Peyer's patch (tissue), 4 donors: ENCODE measurements at places on chromosomes 5 and 9. TPM values are rescaled to one million over a fixed set of nuclear protein-coding genes. Genes with fewer than 3 reads are reported as not detected.

DNA sequence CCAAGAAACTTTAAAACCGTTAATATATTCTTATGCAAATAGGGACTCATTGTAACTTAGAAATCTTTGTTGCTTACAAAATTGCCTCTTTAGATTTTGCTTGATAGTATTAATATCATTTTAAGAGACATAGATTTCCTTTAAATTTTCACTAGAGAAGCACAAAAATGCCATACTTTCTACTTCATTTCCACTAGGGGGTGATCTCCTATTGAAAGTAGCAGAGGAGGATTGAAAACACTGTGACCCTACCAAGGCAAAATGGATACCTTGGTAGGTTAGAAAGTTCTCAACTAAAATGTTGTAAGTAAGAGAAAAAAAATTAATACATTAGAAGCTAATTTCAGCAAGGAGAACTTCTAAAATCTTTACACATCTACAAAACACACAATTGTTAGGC, 204.9 kb downstream of the CHSY3 start:
- no peak for DNase-seq
- H3K4me3 ChIP-seq = no peak overlapping the region
- H3K36me3 ChIP-seq = no peaks in the 10 kb centered on the region

CDH18 gene
- total RNA-seq = not detected

CRB2 gene
- total RNA-seq = 0.27 TPM

DNA sequence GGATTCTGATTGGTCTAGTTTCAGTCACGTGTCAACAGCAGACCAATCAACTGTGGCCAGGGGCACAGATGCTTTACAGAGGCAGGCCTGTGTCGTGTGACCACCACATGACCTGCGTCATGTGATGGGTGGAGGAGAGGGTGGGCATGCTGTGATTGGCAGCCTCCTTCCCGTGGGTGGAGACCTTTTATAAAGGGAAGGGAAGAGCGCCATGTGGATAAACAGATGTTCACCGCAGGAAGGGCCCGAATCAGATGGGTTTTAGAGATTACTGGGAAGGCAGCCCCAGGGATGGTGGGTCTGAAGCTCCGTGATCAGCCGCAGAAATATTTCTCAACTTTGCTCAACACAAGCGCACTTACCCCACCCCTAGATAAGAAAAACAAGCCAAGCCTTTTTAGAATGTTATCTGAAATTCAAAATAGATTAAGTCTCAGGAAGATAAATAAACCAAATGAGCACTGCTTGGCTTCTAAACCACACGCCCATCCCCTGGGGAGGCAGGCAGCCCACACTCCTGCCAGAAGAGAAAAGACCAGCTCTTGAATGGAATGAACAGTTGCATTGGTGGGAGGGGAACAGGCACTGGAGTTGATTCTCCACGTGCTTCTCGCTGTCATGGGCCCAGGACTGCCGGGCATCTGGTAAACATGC, 43.6 kb downstream of the ROPN1L start:
- H3K36me3 ChIP-seq = no peaks in the 10 kb centered on the region
- no peak for DNase-seq
- H3K27me3 ChIP-seq = no peaks in the 10 kb centered on the region
- no peaks in the 10 kb centered on the region for H3K4me1 ChIP-seq
- H3K27ac ChIP-seq = no peak overlapping the region

GRCh38 chr5:14572385-14572784, 9.2 kb upstream of the OTULINL start:
- H3K4me1 ChIP-seq = no peaks in the 10 kb centered on the region
- no peak for DNase-seq
- H3K4me3 ChIP-seq = no peak overlapping the region
- H3K27ac ChIP-seq = no peak overlapping the region
- H3K36me3 ChIP-seq = no peaks in the 10 kb centered on the region
- no peaks in the 10 kb centered on the region for H3K27me3 ChIP-seq

- H3K36me3 ChIP-seq = no peaks in the 10 kb centered on the region
- H3K27me3 ChIP-seq = no peaks in the 10 kb centered on the region
- no peak overlapping the region for H3K4me3 ChIP-seq
- no peak for DNase-seq
These were observed 7.3 kb downstream of the ECM2 start for GRCh38 chr9:92528522-92528849.

DNA sequence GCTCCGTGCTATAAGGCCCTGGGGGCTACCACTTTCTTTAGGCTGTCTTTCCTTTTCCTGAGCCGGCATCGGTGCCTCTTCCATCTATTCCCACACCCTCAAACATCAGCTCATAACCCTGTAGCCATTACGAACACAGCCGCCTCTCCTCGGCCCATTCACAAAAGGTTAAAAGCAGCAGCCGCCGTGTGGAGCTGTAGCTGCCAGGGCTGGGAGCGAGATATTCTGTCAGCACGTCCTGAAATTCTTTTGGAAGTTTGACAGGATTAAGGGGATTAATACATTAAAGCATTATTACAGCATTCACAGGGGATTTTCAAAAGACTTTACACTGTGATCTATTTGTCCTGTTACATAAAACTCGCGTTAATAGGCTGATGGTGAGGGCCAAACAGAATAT, 428.2 kb downstream of the CDK5RAP2 start:
- H3K27me3 ChIP-seq = no peaks in the 10 kb centered on the region
- no peaks in the 10 kb centered on the region for H3K4me1 ChIP-seq
- H3K27ac ChIP-seq = no peak overlapping the region
- DNase-seq = no peak

- no peaks in the 10 kb centered on the region for H3K27me3 ChIP-seq
- no peak overlapping the region for H3K4me3 ChIP-seq
- DNase-seq = no peak
- peaks cover 35% of the 10 kb centered on the region for H3K36me3 ChIP-seq
- H3K4me1 ChIP-seq = no peaks in the 10 kb centered on the region
These were observed 47.4 kb downstream of the GOLPH3 start for GRCh38 chr5:32126691-32127090.

DNA sequence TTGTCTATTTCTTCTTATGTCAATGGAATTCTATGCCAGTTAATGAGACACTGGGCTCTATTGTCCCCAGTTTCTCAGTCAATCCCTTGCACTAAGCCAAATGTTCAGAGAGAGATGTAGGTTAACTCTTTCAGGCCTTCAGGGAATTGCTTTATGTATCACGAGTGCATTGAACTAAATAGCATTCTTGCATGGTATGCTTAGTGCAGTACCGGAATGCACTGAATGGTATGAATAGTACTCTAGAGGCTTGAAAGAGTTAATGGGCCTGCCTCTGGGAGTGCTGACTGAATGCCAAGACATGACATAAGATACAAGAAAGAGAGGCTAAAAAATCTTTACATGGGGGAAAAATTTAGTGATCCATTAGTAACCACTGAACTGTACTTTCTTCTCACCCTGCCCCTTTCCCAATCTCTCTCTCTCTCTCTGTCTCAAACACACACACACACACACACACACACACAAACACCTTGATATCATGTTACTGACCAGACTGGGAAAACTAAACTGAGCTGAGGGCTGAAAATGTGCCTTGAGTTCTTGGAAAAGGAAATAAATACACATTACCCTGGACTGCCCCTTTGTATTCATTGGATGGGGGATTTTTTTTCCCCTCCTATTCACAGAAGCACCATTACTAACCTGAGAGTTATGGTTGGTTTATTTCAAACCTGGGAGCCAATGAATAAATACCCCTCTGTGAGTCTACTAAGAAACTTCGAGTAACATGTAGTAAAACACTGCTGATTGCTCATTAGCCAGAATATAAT, 35.4 kb upstream of the TMC1 start:
- no peak overlapping the region for H3K27ac ChIP-seq
- H3K27me3 ChIP-seq = no peaks in the 10 kb centered on the region
- no peak for DNase-seq
- no peaks in the 10 kb centered on the region for H3K4me1 ChIP-seq
- H3K36me3 ChIP-seq = no peaks in the 10 kb centered on the region

DNA sequence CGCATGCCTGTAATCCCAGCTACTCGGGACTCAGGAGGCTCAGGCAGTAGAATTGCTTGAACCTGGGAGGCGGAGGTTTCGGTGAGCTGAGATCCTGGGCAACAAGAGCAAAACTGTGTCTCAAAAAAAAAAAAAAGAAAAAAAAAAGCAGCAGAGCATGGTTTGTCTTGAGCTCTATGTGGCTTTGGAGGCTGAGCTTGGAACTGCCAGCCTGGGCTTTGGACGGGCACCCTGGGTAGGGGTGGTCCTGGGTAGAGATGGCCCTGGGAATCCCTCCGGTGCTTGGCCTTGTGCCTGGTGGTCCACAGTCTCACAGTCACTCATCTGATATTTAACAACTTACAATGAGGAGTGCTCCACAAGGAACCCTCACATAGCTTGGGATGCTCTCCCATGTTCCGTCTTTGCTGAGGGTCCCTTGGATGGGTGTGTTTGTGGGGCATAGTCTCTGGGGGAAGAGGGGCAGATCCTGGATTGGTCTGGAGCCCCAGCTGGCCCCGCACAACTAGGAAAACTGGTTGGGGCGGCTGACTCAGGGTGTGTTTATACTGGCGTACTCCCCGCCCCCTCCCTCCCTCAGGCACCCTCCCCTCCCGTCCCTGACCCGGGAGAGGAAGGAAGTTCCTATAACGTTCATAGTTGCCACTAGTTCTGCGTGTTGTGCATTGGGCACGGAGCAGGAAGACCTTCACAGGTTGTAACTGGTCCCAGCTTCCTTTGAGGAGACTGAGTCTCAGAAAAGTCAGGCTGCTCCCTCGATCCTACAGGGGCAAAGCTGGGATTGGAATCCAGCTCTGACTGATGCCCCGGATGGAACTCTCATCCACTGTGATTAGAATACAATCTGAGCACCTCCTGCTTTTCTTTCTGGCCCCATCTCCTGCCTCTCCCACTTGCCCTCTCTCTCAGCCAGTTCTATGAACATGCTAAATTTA, 11.2 kb downstream of the IER5L start:
- peaks cover 19% of the 10 kb centered on the region for H3K4me1 ChIP-seq
- no peaks in the 10 kb centered on the region for H3K27me3 ChIP-seq
- H3K36me3 ChIP-seq = no peaks in the 10 kb centered on the region
- H3K4me3 ChIP-seq = peak overlapping the region; percentile 30

DNA sequence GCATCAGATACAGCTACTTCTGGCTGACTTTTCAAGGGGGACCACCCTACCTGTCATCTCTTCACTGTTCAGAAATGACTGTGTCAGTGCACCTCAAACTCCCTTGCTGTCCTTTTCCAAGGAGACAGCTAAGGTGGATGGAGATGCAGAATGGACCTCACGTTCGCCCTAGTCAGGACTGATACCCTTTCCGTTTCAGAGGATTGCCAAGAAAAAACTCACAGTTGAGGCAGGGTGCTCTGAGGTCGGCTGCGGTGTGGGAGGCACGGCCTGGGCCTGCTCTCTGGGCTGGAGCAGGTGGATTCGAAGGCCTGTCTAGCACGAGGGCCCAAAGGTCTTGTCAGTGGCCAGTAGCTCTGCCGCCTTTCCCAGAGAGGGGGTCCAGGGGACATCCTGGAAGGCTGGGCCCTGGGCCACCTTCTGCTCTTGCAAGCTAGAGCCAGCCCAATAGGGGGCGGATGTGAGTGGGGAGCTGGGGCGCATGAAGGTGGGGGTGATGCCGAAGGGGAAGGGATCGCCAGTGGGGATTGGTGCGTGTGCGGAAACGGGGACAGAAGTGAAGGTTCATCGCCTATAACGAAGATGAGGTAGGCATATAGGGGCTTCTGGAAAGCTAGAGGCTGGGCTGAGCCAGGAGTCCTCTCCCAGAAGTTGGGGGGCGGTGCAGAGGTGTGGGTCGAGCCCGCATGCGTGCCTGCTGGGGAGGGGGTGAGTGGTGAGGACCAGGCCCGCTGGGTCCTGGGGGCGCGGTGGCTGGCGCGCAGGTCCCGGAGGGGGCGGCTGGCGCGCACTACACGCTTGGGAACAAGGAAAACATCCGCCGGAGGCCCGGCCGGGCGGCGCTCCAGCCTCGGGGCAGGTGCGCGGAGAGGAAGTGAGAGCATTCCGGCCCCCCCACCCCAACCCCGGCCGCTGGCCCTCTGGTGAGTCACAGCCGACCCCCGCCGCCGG, 2.5 kb upstream of the MSMP start:
- peaks cover 35% of the 10 kb centered on the region for H3K36me3 ChIP-seq
- H3K4me1 ChIP-seq = peaks cover 14% of the 10 kb centered on the region
- H3K4me3 ChIP-seq = peak overlapping the region; percentile 85

DNA sequence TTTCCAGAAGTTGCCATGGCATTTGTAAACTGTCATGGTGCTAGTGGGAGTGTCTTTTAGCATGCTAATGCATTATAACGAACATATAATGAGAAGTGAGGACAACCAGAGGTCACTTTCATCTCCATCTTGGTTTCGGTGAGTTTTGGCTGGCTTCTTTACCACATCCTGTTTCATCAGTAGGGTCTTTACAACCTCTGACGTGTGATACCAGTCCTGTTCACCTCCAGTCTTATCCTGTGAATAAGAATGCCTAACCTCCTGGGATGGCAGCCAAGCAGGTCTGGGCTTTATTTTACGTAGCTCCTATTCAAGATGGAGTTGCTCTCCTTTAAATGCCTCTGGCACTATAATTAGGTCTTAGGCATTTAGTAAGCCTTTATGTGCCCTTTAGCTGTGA, 20.4 kb upstream of the RFK start:
- no peak for DNase-seq
- no peak overlapping the region for H3K27ac ChIP-seq
- no peaks in the 10 kb centered on the region for H3K36me3 ChIP-seq

ZFR gene
- total RNA-seq = 53.5 TPM

DNA sequence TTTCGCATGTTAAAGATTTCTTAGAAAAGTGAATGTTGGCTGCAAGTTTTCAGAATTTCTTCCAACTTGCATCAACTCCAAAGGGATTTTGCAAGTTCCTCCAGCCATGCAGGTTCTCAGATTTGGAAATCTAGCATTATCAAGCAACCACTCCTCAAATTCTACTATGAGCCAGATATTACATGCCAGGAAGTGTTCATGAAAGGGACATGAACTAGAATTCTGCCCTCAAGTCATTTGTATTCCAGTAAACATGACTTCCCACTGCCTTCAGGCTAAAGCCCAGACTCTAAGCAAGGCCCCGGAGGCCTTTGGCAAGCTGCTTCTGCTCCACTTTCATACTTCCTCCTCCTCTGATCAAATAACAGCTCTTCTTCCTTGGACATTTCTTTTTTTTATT, 111.3 kb upstream of the PAPPA start:
- H3K4me3 ChIP-seq = no peak overlapping the region
- no peak overlapping the region for H3K27ac ChIP-seq
- DNase-seq = no peak
- no peaks in the 10 kb centered on the region for H3K36me3 ChIP-seq
- no peaks in the 10 kb centered on the region for H3K4me1 ChIP-seq

GRAMD2B gene
- 165 TPM for total RNA-seq

- H3K4me3 ChIP-seq = no peak overlapping the region
- DNase-seq = no peak
- H3K4me1 ChIP-seq = peaks cover 2% of the 10 kb centered on the region
- H3K27ac ChIP-seq = no peak overlapping the region
These were observed 17.7 kb downstream of the STK10 start for GRCh38 chr5:172170251-172170701.

DNA sequence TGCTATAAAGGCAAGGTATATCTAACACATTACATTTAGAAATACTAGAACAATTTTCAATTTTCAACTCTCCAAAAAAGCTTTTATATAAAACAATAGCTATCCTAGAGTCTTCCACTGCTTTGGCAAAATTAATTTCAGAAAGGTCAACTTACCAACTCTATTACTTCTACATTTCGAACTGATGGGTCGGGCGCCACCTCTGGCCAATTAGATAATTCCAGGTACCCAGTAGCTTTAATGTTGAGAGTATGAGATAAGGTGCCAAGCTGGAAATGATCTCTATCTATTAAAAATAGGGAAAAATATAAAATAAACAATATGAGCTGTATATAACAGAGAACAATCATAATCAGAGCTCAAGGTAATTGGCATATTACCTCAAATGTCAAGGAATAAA, 166.6 kb downstream of the AP3B1 start:
- H3K4me1 ChIP-seq = no peaks in the 10 kb centered on the region
- H3K36me3 ChIP-seq = peaks cover 5% of the 10 kb centered on the region
- no peak for DNase-seq

GRCh38 chr9:117886616-117887015, 182.4 kb downstream of the TLR4 start:
- H3K4me3 ChIP-seq = no peak overlapping the region
- H3K27me3 ChIP-seq = no peaks in the 10 kb centered on the region
- no peaks in the 10 kb centered on the region for H3K36me3 ChIP-seq
- no peak overlapping the region for H3K27ac ChIP-seq
- no peak for DNase-seq
